CD4-positive, alpha-beta T cell treated with Interleukin-10 for 1 hour (primary cell): ENCODE measurements at places on chromosomes 1 and 21.
A peak's percentile ranks its signal among the peaks of the same experiment; 100 is the strongest.

- DNase-seq: no peak
Observed at GRCh38 chr1:209265301-209265700, 318.2 kb upstream of the CAMK1G start.

GRCh38 chr1:205769641-205770365, 5.5 kb downstream of the RAB29 start:
- DNase-seq: no peak

DNA sequence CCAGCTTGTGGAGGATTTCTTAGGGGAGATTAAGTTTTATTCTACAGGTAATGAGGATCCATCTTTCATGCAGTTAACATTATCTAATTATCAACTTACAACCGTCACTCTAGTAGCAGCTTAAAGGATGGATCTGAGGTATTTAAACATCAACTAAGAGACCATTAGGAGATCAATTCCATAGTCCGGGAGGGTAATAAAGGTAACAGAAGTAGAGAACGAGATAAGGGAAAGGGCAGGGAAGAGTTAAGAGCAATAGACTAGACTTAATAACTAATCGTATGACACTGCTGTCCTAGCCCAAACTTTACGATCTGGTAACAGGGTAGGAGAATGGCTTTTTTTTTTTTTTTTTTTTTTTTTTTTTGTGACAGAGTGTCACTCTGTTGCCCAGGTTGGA, 19.5 kb upstream of the CCDC17 start:
- DNase-seq: no peak

DNA sequence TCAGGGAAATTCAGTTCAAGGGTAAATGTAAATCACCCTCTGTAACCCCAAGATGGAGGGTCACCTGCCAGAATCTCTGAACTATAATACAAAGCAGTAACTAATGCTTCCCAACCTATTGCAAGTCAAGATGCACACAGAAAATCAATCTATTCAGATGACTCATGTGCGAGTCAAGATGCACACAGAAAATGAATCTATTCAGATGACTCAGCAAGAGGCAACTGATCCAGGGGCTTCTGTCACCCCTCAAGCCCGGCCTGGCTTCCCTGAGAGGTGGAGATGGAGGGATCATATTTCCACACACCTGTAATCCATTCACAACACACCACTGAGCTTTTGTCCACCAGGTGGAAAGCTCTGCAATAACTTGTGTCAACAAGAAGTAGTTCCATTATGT, 17.4 kb upstream of the HIVEP3 start:
- DNase-seq: no peak

DNA sequence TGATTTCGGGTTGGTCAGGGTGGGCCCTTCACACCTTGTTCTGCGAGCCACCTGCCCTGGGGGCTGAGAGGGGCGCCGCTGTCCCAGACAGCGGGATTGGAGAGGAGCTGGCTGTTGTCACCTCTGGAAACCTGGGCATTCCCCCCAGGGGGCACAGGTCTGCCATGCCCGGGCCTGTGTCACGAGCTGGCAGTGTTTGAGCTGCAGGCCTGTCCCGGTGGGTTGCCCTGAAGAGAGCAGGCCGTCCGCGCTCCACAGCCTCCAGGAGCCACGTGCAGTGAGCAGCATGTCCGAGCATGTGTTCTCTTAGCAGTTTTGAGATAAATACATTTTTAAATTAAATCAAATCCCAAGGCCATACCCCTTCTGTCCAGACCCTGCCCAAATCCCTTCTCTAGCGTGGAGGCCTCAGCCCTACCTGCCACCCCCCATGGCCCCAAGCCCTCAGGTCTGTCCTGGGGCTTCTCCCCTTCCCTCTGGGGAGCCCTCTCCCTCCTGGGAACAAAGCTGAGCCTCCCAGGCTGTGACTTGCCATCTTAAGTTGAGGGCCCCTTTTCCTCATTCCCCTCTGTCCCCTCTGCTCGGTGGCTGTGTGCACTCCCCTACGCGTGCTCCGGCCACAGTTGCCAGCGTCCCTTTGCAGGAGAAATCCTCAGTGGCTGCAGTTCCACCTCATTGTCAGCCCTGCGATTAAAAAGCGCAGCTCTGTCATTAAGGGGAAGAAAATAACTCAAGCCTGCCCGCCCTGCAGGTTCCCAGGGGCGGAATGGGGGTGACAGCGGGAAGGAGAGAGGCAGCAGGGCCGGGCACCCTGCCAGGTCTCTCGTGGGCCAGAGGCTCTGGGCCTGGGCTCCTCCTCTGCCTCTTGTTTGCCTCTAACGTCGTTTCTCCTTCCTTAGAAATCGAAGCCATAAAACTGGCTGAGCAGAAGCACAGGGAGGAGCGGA, 26.6 kb downstream of the SLX9 start:
- DNase-seq: no peak

DNA sequence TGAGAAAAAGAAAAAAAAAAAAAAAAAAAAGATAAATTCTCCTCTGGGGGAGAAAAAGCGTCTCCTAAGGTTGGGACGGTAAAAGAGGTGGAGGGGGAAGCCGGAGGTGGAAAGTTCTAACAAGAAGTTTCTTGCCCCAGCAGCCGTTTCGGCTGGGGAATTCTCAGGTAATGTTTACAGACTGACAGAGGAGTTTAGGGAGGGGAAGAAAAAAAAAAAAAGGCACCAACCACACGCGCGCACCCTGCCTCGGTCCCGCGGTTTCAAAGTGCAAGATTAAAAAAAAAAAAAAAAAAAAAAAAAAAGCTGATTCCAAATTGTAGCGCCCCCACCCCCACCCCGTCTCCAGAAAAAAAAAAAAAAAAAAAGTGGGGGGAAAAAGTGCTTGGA, 504 bp downstream of the DHRS3 start:
- peak; percentile 65 for DNase-seq

- DNase-seq: no peak
Observed at GRCh38 chr1:178119628-178120027, 25.7 kb downstream of the RASAL2 start.

DNA sequence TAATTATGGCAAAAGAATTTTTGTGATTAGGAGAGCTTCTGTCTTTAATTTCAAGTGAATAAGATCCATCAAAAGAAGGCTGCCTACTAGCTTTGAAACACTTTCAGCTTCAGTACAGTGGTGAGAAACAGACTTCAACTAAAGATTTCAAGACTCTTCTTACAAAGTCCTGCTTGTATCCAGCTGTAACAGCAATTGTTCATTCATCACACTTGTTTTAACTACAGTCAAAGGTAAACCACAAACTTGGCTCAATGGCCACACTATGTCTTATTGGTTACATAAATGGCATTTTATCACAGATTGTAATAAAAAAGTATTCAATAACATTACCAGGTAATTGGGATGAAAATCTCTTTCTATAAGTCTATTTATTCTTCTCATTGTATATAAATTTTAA, 59.2 kb downstream of the WARS2 start:
- DNase-seq: no peak

DNA sequence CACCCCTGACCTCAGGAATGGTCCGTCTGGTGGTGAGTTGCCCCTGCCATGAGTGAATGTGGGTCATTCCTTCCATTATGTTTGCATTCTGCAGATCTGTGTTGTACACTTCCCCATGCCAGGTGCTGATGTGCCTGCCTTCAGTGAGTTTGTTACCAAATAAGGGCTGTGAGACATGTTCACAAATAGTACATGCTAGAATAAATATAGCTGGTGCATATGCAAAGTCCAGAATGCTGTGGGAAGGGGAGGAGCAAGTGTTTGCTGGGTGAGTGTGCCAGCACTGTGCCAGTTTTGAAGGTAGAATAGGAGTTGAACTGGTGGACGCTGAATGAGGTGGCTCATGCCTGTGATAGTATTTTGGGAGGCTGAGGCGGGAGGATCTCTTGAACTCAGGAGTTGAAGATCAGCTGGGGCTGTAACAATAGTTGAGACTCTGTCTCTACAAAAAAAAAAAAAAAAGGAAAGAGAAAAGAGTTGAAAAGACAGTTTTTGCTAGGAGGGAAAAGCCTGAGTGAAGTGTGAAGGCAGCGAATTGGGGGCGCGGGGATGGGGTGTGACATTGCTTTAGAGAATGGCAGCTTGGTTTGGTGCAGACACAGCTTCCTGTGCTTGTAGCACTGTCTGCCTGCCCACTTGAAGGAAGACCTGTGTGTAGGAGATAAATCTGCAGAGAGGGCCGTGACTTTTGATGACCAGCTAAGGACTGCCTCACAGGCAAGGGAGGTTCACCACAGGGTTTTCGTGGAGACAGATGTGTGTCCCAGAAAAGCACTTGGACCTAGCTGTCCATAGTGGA, 61.1 kb downstream of the LGR6 start:
- no peak for DNase-seq

- no peak for DNase-seq
Observed at GRCh38 chr1:30818568-30819243, 61.1 kb upstream of the LAPTM5 start.

- DNase-seq: no peak
Observed at GRCh38 chr1:66251546-66251945, 282.4 kb upstream of the SGIP1 start.

GRCh38 chr1:186078245-186078644, 296.8 kb downstream of the TPR start:
- no peak for DNase-seq

DNA sequence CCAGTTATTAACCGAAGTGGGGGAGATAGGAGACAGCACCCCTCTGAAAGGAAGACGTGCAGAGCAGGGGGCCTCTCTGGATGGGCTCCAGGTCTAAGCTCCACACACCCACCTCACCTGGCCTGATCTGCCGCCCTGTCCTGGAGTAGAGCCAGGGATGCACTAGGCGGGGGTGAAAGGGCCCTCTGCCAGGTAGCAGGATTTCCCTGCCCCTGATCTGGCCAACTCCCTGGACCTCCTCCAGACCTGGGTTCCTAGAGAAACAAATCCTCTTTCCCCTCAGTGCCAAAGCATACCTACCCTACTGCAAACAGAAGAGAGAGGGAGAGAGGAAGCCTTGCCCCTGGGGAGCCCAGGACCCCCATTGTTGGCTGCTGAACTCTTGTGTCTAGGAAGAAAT, 2.0 kb downstream of the CRABP2 start:
- no peak for DNase-seq

GRCh38 chr1:176696109-176696508, 233.1 kb downstream of the PAPPA2 start:
- DNase-seq: no peak

GRCh38 chr1:38375035-38375434, 328.4 kb upstream of the POU3F1 start:
- DNase-seq: no peak

DNA sequence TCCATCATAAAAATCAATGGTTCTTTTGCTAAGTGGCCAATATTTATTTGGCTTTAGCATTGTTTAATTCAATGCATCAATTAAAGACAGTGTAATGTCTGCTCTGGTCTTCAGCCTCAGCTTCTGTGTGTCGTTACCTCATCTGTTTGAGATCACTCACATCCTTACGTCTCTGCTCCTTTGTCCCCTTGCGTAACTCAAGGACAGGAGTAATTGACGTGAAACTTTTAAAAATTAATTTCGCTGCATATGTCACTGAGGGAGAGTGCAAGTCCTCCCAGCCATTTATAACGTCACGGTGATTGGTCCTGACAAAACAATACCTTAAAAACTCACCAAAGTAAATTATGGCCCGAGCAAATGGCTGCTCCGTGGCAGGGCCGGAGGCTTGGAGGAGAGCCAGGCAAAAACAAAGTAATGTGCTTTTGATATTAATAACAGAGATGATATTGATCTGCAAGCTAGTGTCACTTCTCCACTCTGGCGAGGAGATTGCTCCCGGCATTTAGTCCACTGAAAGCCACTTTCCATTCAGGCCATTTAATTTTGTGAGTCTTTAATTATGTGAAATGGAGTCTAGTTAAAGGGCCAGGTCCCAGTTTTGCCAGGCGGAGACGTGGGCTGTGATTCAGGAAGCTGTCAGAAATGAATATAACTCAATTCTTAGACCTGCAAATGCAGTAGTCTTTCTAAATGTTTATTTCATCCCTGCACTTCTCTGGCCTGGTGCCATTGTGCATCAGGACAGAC, 150.9 kb upstream of the POU3F1 start:
- no peak for DNase-seq

DNA sequence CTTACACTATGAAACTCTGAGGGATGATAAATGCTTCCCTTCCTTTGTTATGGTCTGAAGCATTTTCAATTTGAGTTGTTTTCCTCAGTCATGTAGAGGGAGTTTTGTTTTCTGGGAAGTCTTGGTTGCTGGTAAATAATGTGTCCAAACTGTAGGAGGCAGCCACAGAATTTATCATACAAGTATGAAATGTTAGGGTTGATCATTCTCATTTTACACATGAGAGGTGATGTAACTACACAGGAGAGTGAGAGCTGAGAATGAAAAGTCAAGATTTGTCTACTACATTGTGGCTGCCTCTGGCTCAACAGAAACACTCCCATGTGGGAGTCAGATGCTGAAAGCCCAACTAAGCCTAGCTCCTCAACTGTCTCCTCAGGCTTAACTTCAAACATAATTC, 182.5 kb upstream of the SGIP1 start:
- no peak for DNase-seq

GRCh38 chr1:235906436-235906835, 39.7 kb upstream of the LYST start:
- DNase-seq: no peak

DNA sequence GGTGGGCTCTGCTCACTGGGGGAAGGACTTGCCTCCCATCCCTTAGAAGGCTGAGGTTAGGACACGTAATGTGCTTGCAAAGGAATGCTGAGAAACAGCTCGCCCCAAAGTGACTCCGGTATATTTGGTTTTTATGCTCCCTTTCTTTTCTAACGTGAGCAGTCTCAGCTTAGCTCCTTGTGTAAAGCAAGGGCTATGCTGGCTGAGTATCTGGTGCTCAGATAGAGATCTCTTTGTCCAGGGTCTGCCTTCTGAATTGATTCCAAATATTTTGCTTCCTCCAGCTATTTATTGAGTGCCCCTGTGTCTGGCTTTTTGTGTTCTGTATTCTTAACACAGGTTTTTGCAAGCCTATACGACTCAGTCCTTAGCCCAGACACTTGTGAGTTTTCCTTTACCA, 94.5 kb upstream of the ARTN start:
- DNase-seq: no peak

DNA sequence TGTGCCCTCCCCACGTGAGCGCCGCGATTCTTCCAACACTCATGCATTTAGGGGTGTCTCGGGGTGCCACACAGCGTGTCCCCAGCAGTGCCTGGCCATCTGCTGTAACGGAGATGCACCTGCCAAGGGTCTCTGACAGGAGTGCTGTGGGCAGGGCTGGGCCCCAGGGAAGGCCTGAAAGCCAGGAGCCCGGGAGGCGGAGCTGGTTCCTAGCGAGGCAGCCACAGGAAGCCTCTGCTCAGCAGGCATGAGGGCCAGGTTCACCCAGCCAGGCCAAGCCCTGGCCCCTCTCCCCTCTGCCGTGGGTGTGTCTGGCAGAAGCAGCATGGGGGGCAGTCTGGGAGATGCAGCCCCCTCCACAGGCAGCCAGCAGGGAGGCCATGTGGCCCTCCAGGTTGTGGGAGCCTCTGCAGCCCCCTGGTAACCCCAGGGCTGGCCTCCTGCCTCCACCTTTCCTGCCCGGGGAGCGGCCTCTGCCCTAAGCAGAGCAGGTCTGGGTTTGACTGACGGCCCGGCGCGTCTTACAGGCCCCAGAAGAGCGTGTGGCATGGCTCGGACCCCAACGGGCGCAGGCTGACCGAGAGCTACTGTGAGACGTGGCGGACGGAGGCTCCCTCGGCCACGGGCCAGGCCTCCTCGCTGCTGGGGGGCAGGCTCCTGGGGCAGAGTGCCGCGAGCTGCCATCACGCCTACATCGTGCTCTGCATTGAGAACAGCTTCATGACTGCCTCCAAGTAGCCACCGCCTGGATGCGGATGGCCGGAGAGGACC, 30.4 kb downstream of the SLC19A1 start:
- no peak for DNase-seq
